Cardiac fibroblast (primary cell): ENCODE measurements at places on chromosomes 2 and 18.
A peak's percentile ranks its signal among the peaks of the same experiment; 100 is the strongest.

GRCh38 chr2:68083346-68083745, 20.5 kb upstream of the C1D start:
- no peak for DNase-seq

DNA sequence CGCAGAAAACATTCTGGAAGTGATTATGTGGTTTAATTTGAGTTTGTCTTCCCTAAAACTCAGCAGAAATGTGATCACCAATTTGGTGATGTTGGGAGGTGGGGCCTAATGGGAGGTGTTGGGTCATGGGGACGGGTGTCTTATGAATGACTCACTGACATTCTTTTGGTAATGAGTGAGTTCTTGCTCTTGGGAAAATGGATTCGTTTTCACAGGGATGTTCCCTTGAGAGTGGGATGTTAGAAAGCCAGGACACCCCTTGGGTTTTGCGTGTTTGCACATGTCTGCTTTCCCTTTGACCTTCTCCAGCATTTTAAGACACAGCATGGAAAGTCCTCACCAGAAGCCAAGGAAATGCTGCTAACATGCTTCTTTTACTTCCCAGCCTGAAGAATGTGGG, 321.5 kb upstream of the NT5C1B start:
- peak; percentile 87 for DNase-seq

- DNase-seq = no peak
These were observed 1142.0 kb upstream of the TMEFF2 start for GRCh38 chr2:193336781-193337180.

DNA sequence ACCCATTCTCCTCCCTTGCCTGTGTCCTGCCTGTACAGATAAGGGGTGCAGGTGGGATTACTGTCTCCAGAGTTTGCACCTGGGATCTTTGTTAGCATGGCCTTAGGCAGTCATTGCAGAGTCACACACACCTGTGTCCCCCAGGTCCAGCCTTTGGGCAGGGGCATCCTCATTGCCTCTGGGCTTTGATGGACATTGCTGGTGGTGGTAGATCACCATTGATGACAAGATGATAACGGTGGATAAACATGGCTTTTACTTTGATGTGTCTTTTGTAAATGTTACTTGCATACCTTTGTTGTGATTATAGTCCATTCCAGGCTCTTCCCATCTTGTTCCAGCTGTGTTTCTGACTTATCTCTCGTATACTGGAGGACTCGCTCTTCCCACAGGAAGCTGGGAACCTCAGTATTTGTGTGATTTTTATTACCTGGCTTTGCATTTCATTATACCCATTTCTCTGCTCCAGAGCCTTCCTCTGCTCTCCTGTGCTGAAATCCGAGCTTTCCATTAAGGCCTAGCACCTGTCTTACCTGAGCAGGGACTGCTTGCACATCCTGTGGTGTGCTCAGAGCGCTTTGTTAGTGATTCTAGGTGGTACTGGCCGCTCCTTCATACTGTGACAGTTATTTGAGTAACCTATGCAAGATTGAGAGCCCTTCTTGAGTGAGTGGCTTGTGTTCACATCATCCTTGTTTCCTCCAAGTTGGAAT, 79.2 kb downstream of the PTPRM start:
- DNase-seq = no peak

DNA sequence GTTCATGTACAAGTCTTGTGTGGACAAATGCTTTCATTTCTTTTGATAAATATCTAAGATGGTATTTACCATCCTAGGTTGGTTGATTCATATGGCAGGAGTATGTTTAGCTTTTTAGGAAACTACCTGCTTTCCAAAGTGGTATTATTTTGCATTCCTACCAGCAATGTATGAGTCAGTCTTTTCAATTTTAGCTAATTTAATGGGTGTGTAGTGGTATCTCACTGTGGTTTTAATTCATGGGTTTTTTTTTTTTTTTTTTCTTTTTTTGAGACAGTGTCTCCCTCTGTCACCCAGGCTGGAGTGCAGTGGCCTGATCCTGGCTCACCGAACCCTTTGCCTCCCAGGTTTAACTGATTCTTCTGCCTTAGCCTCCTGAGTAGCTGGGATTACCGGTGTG, 4.2 kb downstream of the ZNF512 start:
- no peak for DNase-seq

DNA sequence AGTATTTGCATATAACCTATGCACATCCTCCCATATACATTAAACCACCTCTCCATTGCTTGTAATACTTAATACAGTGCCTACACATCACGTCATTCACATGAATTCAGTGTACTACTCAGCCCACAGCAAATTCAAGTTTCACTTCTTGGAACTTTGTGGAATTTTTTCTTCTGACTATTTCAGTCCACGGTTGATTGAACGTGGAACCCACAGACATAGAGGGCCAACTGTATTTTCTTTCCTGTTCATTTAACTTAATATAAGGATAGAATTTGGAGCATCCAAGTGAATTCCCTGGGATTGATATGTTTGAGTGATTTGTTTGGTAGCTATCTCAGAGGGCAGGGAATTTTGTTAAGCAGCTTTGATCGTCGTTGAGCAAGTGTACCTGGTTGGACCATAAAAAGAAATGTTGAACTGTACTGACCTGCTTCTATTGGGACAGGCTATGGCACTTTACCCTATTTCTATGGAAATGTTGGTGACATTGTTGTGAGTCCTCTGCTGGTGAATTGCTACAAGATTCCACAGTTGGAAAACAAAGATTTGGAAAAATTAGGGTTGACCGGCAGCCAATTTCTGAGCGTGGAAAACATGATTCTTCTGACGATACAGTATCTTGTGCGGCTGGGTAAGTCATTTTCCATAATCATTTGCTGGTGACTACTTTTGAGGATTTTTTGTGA, 156.6 kb downstream of the ESCO1 start:
- no peak for DNase-seq

DNA sequence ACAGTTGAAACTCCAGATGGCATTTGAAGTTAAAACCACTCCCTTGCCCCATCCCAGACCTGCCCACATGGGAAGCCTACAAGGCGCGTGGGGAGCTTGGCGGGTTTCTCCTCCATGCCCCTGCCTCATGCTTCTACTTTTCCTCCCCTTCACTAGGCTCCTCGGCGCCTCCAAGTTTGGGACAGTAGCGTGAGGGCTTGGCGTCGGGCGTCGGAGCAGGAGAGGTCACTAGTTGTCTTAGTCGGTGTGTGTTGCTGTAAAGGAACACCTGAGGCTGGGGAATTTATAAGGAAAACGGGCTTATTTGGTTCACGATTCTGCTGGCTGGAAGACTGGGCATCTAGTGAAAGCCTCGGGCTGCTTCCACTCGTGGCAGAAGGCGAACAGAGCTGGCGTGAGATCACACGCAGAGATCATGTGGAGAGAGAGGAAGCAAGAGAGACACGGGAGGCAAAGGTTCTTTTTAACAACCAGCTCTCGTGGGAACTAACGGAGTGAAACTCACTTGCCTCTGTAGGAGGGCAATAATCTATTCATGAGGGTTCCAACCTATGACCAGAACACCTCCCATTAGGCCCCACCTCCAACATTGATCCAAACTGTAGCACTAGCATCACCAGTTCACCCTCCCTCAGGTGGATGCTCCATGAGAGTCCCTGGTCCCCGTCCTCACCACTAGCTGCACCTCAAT, 25.3 kb downstream of the ITM2C start:
- DNase-seq = no peak

- DNase-seq = peak; percentile 36
These were observed 83.5 kb downstream of the HRH4 start for GRCh38 chr18:24543795-24544498.

DNA sequence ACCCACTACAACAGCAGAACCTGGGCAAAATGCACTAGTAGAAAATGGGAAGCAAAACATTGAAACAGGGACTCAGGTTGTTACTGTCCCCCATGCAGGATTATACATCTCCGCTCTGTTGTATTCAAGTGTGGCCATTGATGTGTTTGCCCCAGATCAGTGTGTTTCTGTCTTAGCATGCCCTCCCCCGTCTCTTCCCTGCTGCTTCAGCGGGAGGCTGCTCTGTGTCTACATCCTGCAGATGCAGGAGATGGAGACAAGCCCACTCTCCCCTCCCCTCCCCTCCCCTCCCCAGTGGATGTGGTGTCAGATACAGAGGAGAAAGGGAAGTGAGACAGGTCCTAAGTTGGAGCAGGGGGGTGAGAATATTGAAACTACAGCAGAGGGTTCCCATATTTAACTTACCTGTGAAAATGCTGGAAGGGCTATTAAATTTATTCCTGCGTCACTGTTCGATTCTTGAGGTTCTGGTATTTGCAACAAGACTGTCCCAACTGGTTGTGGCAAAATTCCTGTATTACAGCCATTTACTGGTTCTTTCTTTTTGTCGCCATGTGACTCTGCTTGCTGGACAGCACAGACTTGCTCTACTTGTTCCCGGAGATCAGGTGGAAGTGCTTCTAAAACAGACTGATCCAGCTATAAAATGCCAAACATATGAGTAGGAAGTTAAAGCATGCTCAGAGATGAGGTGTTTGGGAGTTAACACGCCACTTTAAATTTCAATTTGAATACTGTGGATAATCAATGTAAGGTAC, 67.0 kb downstream of the EIF5B start:
- no peak for DNase-seq

DNA sequence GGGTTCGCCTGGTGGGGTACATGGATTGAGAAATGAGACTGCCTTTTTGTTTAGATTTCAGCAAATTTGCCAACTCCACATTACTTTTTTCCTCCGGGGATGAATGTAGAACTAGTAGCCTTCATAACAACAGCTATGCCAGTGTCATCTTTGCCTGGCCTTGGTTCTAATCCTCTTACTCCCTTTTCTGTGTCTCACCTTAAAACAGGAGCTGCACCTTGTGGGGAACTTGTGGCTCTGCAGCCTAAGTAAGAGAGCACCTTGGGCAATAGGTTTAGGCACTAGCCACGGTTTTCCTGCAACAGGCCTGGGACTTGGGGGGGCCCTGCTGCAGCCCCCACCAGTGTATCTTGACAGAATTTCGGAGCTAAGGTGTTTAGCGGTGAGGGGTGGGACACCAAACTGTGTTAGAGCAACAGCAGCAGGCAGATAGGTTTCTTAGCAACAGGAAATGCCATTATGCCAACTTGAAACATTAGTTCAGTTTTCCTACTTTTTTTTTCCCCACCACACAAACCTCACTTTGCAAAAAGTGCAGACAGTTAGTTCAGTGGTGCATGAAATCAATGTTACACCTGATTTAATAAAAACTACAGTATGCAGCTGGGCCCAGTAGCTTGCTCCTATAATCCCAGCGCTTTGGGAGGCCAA, 173.7 kb downstream of the PRKCE start:
- DNase-seq = no peak

- DNase-seq = no peak
These were observed 53.7 kb upstream of the GRB14 start for GRCh38 chr2:164675027-164675426.

GRCh38 chr18:361100-361732, 93.4 kb upstream of the THOC1 start:
- no peak for DNase-seq

DNA sequence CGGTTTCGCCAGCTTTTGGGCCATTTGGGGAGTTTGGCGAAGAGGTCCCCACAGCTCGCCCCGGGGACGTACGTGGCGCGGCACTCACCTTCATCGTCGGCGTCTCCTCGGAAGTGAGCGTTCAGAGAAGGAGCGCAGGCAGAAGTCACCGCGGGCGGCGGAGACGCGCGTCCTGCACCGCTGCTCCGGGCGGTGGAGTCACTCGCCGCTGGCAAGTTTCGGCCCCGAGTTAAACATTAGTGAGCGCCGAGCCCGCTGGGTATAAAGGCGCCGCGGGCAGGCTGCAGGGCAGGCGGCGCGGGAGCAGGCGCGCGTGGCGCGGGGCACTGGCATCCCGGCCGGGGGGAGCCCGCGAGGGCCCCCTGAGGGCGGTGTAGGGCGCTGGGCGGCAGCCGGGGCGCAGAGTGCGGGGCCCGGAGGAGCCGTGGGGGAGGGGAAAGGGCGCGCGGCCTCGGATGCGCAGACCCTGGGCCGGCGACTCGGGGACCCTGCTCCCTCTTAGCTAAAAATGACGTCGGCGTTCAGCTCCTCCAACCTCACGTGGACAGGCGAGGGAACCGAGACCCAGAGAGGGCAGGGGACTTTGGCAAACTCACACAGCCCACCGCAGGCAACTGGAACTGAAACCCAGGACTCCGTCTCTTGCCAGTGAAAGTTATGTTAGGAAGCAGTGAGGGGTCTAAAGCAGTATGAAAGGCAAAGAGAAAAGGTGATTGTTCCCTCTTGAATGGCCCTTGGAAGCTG, at the start of gene DPP4:
DPP4 (minus strand) TSS at position 328 of the 744 bp plus-strand sequence; CDS start at position 94, 234 bp downstream.
- peak; percentile 39 for DNase-seq

- peak; percentile 70 for DNase-seq
These were observed 133.7 kb downstream of the COMMD1 start for GRCh38 chr2:62038975-62039771.

DNA sequence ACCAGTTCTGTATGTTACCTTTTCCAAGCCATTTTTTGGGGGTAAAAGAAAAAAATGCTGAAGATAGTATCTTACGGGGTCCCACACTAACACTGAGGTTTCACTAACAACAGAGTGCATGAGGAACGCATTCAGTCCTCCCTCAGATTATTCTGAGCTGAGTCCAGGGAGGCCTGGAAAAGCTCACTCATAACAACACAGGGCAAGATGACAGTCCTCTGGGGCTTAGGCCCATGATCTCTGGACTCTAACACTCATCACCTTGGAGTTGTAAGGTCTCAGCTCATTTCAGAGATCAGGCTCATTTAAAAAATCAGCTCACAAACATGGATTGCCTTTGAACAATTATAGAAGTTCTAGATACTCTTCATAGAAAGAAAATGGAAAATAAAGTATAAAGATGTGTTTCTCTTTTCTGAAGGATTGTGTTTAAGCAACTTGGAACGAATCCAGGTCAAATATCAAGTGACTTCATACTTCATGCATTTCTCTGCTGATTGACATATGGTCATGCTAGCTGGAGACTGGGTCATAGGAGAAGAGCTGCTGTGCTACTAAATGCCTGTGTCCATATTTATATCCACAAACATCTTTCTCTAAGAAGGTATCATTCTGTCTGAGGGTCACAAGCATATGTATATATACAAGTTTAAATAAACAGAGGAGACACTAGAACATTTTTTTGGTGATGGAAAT, 265.8 kb downstream of the ALK start:
- peak; percentile 30 for DNase-seq

- DNase-seq = no peak
These were observed 120.1 kb upstream of the SLC39A10 start for GRCh38 chr2:195536906-195537305.

DNA sequence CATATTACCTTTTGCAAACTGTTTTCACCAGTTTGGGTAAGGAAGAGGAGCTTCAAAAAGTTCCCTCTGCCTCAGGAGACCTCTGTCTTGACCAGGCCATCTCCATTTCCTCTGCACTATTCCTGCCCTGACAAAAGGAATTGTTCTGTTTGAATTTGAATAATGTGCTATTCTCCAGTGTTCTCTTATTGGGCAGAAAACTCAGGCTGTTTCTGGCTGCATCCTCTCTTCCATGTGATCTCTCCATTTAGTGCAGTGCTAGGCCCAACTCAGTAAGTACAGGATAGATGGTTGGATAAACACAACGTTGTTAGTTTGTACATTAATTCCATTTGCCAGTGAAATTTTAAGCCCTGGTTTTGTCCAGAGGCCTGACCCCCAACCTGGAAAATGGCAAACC, 102.2 kb upstream of the CELF4 start:
- no peak for DNase-seq

- peak; percentile 73 for DNase-seq
These were observed 6.9 kb upstream of the FLACC1 start for GRCh38 chr2:201363857-201364560.

- peak; percentile 53 for DNase-seq
These were observed 2.4 kb downstream of the BOK start for GRCh38 chr2:241560883-241561474.

GRCh38 chr2:71659868-71660518, 206.6 kb downstream of the DYSF start:
- no peak for DNase-seq

- no peak for DNase-seq
These were observed 308.4 kb upstream of the RAB12 start for GRCh38 chr18:8300751-8301410.

GRCh38 chr2:165718610-165719210, 75.3 kb downstream of the GALNT3 start:
- DNase-seq = no peak
